HEK293T (cell line): ENCODE measurements at places on chromosomes 3 and 15.

GRCh38 chr3:114624571-114625181 is 330.8 kb downstream of the TIGIT start:
- DNase-seq = peak; percentile 25

DNA sequence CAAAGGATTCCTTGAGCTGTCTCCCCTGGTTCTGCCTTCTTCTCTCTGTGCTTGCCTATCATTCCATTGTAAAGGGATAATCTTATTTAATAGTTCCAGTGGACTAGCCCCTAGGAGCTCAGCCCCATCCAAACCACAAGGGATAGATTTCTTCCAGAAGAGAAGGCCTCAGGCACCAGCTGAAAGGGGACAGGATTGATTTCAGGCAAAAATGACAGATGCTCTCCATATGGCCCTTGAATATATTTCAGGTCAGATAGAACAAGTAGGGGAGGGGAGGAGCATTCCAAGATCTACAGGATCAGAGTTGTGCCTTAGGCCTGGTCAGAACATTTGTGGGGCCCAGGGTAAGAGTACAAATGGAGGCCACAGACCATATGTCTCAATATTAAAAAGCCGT is 85.3 kb downstream of the RPLP1 start:
- no peak for DNase-seq

DNA sequence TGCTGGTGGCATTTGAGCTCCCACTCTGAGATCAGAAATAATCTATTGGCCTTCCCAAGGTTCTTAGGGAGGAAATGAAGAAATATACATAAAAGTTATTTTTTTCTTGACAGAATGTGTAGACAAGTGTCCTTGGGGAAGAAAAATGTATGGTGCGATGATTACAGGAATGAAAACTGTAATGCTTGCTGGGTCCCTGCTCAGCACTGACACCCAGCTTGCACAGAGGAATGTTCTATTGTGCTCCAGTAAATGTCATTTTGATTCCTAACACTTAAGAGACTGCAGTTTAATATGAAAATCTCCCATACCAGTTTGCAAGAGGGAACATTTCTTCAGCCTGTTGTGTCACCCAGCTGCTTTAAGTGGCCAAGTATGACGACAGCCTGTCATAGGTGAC is 271.3 kb upstream of the TPM1 start:
- DNase-seq = no peak

- no peak for DNase-seq
Measured at GRCh38 chr3:40623567-40623966, 98.8 kb downstream of the ZNF621 start.

GRCh38 chr15:77578641-77579372 is 53.9 kb downstream of the LINGO1 start:
- no peak for DNase-seq

DNA sequence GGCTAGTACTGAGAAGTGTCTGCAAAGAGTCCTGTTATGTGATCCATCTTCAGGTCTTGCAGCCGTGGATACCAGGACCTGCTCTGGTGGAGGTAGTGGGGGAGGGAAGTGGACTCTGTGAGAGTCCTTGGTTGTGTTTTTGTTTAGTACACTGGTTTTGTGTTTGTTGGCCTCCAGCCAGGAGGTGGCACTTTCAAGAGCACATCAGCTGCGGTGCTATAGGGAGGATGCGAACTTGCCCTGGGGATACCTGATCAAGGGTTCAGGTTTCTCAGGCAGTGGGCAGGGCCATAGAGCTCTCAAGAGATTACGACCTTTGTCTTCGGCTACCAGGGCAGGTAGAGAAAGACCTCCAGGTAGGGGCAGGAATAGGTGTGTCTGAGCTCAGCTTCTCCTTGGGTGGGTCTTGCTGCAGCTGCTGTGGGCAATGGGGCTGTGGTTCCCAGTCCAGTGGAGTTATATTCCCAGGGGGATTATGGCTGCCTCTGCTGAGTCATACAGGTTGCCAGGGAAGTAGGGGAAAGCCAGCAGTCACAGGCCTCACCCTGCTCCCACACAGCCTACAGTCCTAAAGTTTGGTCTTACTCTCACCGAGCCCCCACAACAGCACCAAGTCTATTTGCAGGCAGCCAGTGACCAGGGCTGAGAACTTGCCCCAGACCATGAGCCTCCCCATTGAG is 132.8 kb upstream of the NPHP3 start:
- DNase-seq = no peak

GRCh38 chr3:48215466-48215865 is 7.8 kb upstream of the CAMP start:
- no peak for DNase-seq

DNA sequence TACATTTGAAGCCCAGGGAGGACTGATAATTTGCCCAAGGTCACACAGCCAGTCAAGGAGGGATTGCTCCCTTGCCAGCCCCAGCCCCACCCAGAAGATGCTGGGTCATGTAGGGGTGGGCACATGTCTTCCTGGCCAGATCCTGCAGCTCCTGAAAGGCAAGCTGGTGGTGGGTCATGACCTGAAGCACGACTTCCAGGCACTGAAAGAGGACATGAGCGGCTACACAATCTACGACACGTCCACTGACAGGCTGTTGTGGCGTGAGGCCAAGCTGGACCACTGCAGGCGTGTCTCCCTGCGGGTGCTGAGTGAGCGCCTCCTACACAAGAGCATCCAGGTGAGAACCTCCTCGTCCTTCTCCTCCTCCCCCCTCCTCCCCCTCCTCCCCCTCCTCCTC is 13.2 kb downstream of the ISG20 start:
- DNase-seq = no peak

DNA sequence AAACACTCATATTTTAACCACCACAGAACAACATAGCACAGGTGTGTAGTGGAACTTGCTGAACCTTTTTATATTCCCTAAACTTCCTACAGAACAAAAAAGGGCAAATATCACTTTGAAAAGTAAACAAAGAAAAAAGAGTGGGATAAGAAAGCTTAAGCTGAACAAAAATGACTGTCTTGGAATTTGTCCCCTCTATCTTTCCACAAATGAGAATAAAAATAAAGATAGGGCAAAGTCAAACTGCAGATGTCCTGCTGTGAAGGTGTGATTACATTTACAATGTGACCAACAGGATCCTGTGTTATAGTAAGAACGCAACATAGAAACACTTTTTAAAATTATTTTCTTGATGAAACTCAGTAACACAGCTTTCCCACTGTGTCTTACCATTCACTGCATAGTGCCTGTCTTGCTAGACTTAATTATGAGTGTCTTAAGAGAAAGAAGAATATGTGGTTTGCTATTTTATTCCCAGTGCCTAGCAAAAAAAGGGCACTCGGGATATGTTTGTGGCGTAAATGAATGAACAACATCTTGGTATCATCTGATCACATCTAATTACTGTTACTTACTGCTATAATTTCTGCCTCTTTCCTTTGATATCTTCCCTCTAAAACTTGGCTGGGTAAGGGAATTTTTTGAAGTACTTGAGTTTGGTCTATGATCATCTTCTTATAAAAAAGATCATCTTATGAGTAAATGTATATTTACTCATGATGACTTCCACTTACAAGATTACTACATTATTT is 67.5 kb downstream of the DENND4A start:
- DNase-seq = no peak

DNA sequence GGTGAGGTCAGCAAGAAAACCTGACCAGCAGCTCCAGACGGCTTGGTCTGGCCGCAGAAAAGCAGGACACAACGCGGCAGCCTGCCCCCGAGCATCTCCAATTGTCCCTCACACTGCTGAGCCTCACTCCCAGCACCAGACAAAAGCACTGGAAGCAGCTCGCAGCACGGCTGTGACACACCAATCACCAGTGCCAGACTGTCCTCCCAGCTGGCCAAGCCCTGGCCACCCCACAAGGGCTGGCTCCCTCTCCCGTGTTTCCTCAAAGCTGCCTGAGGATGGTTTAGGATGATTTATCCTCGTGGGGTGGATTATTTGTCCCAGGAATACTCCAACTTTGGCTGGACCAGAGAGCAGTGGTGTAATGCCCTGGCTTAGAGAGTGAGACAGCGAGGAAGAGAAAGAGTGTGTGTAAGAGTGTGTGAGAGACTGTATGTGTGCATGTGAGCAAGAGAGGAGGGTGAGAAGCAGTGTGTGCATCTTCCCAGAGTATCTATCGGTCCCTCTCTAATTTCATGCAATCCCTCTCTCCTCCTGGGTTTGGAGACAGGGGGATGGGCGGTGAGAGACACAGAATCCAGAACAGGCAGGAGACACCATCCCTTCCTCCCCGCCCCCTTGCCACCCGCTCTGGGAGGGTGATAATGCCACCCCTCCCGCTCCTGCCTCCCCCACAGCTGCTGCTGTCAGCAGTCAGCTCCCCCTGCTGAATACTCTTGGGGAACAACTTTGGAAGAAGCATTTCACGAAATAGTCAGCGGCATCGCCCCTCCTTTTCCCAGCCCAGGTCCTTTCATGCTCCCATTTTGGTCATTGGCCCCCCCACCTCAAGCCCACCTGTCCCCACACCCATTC is 34.2 kb downstream of the SEMA5B start:
- no peak for DNase-seq

- no peak for DNase-seq
Measured at GRCh38 chr3:141929341-141929995, 53.0 kb downstream of the ATP1B3 start.

GRCh38 chr15:73799466-73799865 is 46.3 kb upstream of the INSYN1 start:
- DNase-seq = no peak
